ENCODE measurements at places on chromosomes 3 and 15.

- no peak for DNase-seq
Observed at GRCh38 chr3:46854555-46854991, 8.7 kb downstream of the MYL3 start.

DNA sequence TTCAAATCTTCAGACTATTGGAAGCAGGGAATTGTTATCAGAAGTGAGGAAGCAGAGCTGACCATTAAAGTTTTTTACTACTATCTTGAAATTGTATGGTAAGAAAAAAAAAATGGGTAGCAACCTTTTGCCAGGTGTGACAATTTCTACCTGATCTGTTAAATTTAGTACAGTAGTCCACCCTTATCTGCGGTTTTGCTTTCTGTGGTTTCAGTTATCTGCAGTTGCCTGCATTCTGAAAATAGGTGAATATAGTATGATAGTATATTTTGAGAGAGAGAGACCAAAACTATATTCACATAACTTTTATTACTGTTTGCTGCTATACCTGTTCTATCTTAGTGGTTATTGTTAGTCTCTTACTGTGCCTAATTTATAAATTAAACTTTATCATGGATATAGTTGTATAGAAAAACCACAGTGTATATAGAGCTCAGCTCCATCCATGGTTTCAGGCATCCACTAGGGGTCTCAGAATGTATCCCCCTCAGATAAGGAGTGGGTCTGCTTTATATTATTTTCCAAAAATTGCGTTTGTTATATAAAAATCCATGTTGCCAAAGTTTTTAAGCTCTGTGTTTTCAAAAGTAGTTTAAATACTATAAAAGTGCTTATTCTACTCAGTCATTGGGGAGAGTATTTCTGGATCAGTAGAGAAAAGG, 69.9 kb downstream of the PTPRG start:
- DNase-seq: no peak

DNA sequence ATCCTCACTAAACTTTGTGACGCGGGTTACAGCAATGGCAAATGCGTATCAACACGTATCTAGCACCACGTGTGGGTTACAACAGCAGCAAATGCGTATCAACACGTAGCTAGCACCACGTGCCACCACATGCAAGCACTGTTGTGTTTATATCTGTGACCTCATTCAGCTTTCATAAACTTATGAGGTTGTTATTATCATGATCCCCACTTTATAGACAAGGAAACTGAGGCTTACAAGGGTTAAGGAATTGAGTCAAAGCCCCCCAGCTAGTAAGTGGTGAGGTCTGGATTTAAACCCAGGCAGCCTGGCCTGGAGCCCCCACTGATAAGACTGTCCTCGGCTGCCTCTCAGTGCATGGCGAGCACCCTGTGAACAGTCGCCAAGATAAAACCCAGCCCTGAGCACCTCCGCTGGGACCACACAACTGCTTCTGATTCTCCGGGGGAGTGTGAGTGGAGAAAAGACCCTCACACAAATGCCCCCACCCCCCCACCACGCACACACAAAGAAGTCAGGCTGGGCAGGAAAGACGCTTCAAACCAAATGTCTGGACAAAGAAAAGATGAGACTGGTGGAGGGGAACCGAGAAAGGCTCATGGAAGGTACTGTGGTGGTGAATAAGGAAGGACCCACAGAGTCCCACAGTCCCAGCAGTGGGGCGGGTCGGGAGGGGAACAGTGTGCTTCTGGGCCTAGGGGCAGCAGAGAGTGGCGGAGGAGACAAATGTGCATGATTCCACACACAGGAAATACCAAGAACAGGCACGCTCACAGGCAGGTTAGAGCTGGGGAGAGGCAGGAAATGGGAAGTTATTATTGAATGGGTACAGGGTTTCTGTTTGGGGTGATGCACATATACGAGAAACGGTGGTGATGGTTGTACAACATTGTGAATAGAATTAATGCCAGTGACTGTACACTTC, 173.4 kb downstream of the XXYLT1 start:
- no peak for DNase-seq

- DNase-seq: no peak
Observed at GRCh38 chr3:44501971-44502370, 24.5 kb upstream of the ZNF445 start.

GRCh38 chr3:177201700-177202397, 4.6 kb upstream of the TBL1XR1 start:
- DNase-seq: peak; percentile 69
